Activated naive CD8-positive, alpha-beta T cell treated with anti-CD3 and anti-CD28 coated beads, Interleukin-2, amount 10 ng/mL, durations not matched to agents 7 days and 5 days (primary cell): ENCODE measurements at places on chromosomes 1 and 21. TPM values are rescaled to one million over a fixed set of nuclear protein-coding genes. Genes with fewer than 3 reads are reported as not detected.

ZSWIM5 gene
- 1.9 TPM for total RNA-seq

ZMPSTE24 gene
- 20.6 TPM for total RNA-seq

- H3K36me3 ChIP-seq = no peaks in the 10 kb centered on the region
- peaks cover 2% of the 10 kb centered on the region for H3K4me1 ChIP-seq
- peaks cover 54% of the 10 kb centered on the region for H3K27me3 ChIP-seq
- no peak for DNase-seq
Observed at GRCh38 chr1:205571747-205572146, 60.1 kb downstream of the ELK4 start.

SLC44A3 gene
- 0.42 TPM for total RNA-seq

DNA sequence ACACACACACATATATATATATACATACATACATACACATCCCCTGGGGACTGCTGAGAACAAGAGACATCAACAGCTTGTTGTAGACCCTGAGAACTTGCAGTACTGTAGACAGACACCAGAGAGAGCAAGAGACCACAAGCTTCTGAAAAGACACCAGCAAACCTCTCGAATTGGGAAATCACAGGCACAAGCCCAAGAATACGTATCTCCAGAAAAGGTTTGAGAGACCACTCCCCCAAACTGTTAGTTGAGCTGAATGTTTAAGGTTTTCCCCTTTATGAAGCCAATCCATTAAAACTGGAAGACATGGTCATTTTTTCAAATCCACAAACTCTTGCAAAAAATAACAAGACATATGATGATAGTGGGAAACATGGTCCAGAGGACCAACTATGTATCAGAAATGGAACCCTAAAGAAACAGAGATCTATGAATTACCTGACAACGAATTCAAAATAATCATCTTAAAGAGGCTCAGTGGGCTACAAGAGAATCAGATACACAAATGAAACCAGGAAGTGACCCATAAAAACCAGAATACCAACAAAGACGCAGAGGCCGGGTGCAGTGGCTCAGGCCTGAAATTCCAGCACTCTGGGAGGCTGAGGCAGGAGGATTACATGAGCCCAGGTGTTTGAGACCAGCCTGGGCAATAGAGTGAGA is 45.1 kb downstream of the SLC2A1 start:
- peaks cover 8% of the 10 kb centered on the region for H3K36me3 ChIP-seq
- peaks cover 8% of the 10 kb centered on the region for H3K27me3 ChIP-seq
- H3K4me3 ChIP-seq = no peak overlapping the region
- H3K27ac ChIP-seq = no peak overlapping the region
- H3K4me1 ChIP-seq = peaks cover 5% of the 10 kb centered on the region

C1orf216 gene
- total RNA-seq = 13.7 TPM

- peaks cover 30% of the 10 kb centered on the region for H3K27me3 ChIP-seq
- H3K36me3 ChIP-seq = peaks cover 2% of the 10 kb centered on the region
- H3K4me1 ChIP-seq = peaks cover 3% of the 10 kb centered on the region
- H3K4me3 ChIP-seq = no peak overlapping the region
- H3K27ac ChIP-seq = no peak overlapping the region
Observed at GRCh38 chr1:241574154-241574553, 42.0 kb downstream of the KMO start.

LAD1 gene
- not detected for total RNA-seq

DNA sequence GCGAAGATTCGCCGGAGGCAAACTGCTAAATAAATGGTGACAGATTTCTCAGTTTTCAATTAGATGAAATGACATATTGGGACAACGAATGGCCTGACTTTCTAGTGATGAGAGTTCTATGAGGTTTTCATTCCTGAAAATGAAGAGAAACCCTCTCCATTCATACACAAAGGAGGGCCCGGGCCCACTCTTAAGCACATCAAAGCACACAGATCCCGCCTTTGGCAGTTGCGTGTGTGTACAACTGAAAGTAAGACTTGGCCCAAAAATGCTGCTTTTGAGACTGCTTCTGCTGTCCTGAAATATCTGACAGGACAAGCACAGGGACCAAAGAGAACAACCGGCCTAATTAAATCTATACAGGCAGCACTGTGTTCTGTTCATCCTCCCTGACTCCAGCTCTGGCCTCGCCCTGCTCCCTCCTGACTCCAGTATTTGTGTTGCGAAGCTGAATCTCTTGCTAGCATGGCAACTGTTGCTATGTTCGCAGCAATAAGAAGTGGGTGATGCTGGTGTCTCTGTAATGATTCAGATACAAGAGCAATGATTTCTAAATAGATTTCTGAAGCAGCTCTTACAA is 7.4 kb downstream of the LRRC53 start:
- DNase-seq = no peak
- H3K4me3 ChIP-seq = no peak overlapping the region
- no peaks in the 10 kb centered on the region for H3K27me3 ChIP-seq
- H3K4me1 ChIP-seq = no peaks in the 10 kb centered on the region
- H3K36me3 ChIP-seq = no peaks in the 10 kb centered on the region

NT5C1A gene
- total RNA-seq = not detected

- H3K4me3 ChIP-seq = no peak overlapping the region
- H3K27ac ChIP-seq = no peak overlapping the region
- peaks cover 10% of the 10 kb centered on the region for H3K36me3 ChIP-seq
- H3K4me1 ChIP-seq = peaks cover 1% of the 10 kb centered on the region
Observed at GRCh38 chr1:25787760-25788166, 12.2 kb upstream of the SELENON start.

GRCh38 chr1:7110321-7110720 is 325.1 kb downstream of the CAMTA1 start:
- H3K4me3 ChIP-seq = no peak overlapping the region
- peaks cover 2% of the 10 kb centered on the region for H3K27me3 ChIP-seq
- no peak for DNase-seq
- no peak overlapping the region for H3K27ac ChIP-seq

CELA3B gene
- total RNA-seq = not detected

- no peak overlapping the region for H3K4me3 ChIP-seq
- H3K36me3 ChIP-seq = peaks cover 24% of the 10 kb centered on the region
- H3K27me3 ChIP-seq = no peaks in the 10 kb centered on the region
Observed at GRCh38 chr1:1259951-1260600, 13.6 kb upstream of the C1QTNF12 start.

- H3K4me3 ChIP-seq = no peak overlapping the region
- DNase-seq = no peak
- no peak overlapping the region for H3K27ac ChIP-seq
- H3K27me3 ChIP-seq = peaks cover 3% of the 10 kb centered on the region
- no peaks in the 10 kb centered on the region for H3K4me1 ChIP-seq
- no peaks in the 10 kb centered on the region for H3K36me3 ChIP-seq
Observed at GRCh38 chr1:98478121-98478520, 183.4 kb upstream of the SNX7 start.

ZBTB17 gene
- 46.4 TPM for total RNA-seq

STYXL2 gene
- total RNA-seq = not detected
